ENCODE measurements at places on chromosomes 11 and 22. TPM values are rescaled to one million over a fixed set of nuclear protein-coding genes. Genes with fewer than 3 reads are reported as not detected.
A peak's percentile ranks its signal among the peaks of the same experiment; 100 is the strongest.

- no peaks in the 10 kb centered on the region for H3K27me3 ChIP-seq
- peak overlapping the region; percentile 70 for H3K4me3 ChIP-seq
- H3K4me1 ChIP-seq = peaks cover 59% of the 10 kb centered on the region
- H3K27ac ChIP-seq = peak overlapping the region; percentile 99
Measured at GRCh38 chr11:111736181-111736590, 30.0 kb downstream of the PPP2R1B start.

GRCh38 chr11:26730414-26731083 is 8.7 kb upstream of the SLC5A12 start:
- H3K4me1 ChIP-seq = peaks cover 8% of the 10 kb centered on the region
- DNase-seq = no peak
- H3K27me3 ChIP-seq = no peaks in the 10 kb centered on the region
- H3K27ac ChIP-seq = no peak overlapping the region

- no peak overlapping the region for H3K27ac ChIP-seq
- no peak for DNase-seq
- H3K4me3 ChIP-seq = no peak overlapping the region
- H3K36me3 ChIP-seq = no peaks in the 10 kb centered on the region
- peaks cover 37% of the 10 kb centered on the region for H3K27me3 ChIP-seq
- H3K4me1 ChIP-seq = no peaks in the 10 kb centered on the region
Measured at GRCh38 chr11:129352676-129353075, 23.0 kb upstream of the BARX2 start.

- no peak for DNase-seq
- peaks cover 16% of the 10 kb centered on the region for H3K4me1 ChIP-seq
- no peaks in the 10 kb centered on the region for H3K27me3 ChIP-seq
- no peak overlapping the region for H3K27ac ChIP-seq
- H3K36me3 ChIP-seq = peaks cover 2% of the 10 kb centered on the region
Measured at GRCh38 chr11:122025757-122026156, 90.3 kb downstream of the BLID start.

DNA sequence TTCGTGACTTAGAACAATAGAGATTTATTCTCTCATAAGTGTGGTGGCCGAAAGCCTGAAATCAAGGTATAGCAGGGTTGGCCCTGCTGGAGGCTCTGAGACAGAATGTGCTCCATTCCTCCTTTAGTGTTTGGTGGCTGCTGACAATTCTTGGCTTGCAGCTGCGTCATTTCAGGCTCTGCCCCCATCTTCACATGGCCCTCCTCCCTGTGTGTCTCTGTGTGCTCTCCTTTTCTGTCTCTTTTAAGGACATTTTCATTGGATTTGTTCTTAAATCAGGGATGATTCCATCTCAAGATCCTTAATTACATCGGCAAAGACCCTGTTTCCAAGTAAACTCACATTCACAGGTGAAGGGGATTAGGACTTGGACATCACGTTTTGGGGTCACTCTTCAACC is 10.2 kb upstream of the APOL6 start:
- peak overlapping the region; percentile 1 for H3K4me3 ChIP-seq
- H3K36me3 ChIP-seq = no peaks in the 10 kb centered on the region
- peaks cover 22% of the 10 kb centered on the region for H3K4me1 ChIP-seq
- no peak for DNase-seq

DNA sequence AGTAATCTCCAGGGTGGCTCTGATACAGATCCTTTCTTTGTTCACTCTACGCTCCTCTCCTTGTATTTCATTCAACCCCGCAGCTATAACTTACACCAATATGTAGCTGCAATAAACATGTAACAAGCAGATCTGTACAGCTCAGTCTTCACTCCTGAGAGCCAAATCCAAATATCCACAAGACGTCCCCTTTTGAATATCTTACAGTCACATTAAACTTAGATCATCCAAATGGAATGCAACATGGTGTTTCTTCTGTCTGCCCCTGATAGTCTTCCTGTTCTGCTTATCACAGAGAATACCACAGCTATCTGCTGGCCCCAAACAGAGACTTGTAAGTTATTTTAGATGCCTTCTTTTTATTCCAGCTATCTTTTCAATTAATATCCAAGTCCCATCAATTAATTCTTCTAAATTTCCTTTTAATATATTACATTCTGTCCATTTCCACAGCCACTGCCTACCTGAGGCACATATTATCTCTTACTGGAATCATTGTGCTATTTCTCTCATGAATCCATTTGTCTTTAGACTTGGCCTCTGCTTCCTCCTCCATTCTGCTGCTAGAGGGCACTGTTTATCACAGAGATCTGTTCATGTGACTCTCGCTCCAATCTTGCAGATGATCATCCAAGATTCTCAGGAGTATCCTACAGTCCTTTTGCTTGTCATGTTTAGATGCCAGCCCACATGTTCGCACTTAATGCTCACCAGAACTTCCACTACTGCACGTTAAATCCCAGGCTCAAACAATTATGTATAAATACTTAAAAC is 908.6 kb downstream of the NTM start:
- no peak for DNase-seq
- no peak overlapping the region for H3K4me3 ChIP-seq
- H3K36me3 ChIP-seq = no peaks in the 10 kb centered on the region
- no peaks in the 10 kb centered on the region for H3K27me3 ChIP-seq

DNA sequence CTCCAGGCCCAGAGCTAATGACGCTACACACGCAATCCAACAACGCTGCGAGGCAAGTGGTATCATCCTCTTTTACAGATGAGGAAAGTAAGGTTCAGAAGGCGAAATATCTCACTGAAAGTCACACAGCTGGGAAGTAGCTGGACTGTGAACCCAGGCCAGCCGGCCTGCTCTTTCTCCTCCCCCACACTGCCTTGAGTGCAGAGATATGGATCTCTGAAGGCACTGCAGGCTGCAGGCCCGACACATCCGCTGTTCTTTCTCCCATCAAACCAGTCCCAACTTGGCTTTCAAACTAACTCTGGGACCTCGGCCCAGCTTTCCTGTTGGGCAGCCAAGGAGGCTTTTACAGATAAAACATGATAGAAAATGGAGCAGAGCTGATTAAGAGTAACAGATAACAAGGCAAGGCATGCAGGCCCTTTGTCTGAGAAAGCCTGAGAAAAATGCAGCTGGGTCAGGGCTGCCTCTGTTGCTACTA is 64.0 kb upstream of the PTPRJ start:
- no peaks in the 10 kb centered on the region for H3K36me3 ChIP-seq
- DNase-seq = no peak
- H3K4me3 ChIP-seq = no peak overlapping the region
- H3K27me3 ChIP-seq = no peaks in the 10 kb centered on the region
- no peak overlapping the region for H3K27ac ChIP-seq

- DNase-seq = no peak
- H3K36me3 ChIP-seq = no peaks in the 10 kb centered on the region
- peaks cover 16% of the 10 kb centered on the region for H3K4me1 ChIP-seq
- H3K27me3 ChIP-seq = peaks cover 55% of the 10 kb centered on the region
Measured at GRCh38 chr11:71282581-71283351, 30.4 kb upstream of the SHANK2 start.

- H3K27me3 ChIP-seq = no peaks in the 10 kb centered on the region
- H3K4me3 ChIP-seq = no peak overlapping the region
- no peak overlapping the region for H3K27ac ChIP-seq
- peaks cover 2% of the 10 kb centered on the region for H3K4me1 ChIP-seq
Measured at GRCh38 chr11:110463153-110463552, 33.4 kb downstream of the FDX1 start.

Gene GLYATL2
- not detected for total RNA-seq

Gene ANO9
- total RNA-seq = not detected

Gene CECR2
- total RNA-seq = not detected

Gene ARVCF
- 24.2 TPM for total RNA-seq

Gene TMPRSS5
- total RNA-seq = 0.33 TPM

Data from chondrocyte (in vitro differentiated cells).